ENCODE measurements at places on chromosomes 12 and 14. TPM values are rescaled to one million over a fixed set of nuclear protein-coding genes. Genes with fewer than 3 reads are reported as not detected.

GRCh38 chr14:99654235-99654985, 9.5 kb downstream of the HHIPL1 start:
- DNase-seq = peak; percentile 17

- DNase-seq = no peak
Measured at GRCh38 chr14:78308079-78308478, 137.9 kb downstream of the NRXN3 start.

DNA sequence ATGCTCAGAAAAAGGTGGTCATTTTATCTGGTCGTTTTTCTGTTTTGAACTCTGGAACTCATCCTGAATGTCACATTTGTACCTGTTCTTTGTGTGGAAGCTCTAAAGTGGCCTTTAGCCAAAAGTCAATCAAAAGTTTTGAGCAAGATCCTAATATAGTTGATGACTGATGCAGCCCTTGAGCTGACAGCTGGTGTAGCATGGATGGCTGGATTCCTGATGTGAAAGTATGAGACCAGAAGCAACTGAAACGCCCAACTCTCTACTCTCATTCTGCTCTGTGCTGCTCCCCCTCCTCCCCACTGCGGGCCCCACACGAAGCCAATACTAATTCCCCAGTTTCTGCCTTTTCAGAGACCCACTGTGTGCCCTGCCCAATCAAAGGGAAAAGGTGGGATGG, 10.3 kb upstream of the MYH7 start:
- no peak for DNase-seq

DNA sequence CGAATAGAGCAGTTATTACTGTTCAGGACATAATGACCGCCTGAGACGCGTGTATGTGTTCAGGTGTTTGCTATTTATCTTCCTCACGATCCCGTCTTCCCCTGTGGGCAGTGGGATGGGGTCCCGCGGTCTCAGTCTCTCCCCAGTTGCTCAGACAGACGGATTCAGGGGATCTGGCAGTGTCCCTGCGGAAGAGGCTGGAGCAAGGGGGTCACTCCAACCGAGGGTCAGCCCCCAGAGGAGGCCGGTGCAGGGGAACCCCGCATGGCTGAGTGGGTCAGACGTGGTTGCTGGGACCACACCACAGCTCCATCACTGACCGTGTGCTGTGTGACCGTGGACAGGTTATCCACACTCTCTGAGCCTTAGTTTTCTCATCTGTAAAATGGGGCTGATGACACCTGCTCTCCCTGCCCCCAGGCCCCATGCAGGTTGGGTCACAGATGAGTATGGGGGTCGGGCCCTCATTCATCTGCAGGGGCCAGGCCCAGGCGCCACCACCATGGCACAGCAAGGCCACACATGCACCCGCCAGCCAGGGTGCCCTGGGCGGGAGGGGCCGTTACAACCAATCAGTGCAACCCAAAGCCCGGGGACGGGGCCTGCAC, 5.2 kb downstream of the MMP17 start:
- DNase-seq = no peak

DNA sequence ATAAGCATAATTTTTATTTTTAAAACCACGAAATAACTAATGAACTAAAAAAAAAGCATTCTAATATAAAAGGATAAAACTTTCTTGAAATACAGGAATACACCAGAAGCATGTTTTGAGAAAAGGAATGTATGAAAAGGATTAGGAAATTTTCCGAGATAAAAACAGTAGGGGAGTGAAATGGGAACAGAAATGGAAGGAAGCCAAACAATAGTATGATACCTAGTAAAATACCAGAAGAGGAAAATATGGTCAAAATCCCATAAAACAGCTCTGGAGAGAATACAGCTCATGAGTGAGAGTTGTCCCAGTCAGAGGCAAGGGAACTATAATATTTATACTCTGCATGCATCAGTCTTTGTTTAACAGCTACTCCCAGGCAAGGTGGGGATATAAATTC, 1016.2 kb downstream of the SLC6A15 start:
- peak; percentile 4 for DNase-seq

- no peak for DNase-seq
Measured at GRCh38 chr12:81332054-81332453, 254.2 kb downstream of the ACSS3 start.

DNA sequence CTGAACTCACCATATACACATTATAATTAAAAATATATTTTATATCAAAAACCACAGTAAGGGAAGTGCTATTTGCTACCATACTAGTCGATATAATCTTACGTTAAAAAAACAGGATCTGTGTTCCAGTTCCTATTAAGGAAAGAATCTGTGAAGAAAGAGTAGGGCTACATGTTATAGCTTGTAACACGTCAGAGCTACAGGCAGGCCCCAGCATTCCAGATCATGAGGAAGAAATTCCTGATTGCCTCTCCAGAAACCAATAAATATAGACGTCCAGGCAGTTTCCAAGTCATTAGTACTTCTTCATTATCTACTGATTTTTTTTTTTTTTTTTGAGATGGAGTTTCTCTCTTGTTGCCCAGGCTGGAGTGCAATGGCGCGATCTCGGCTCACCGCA, 20.6 kb downstream of the SGPP1 start:
- no peak for DNase-seq

DNA sequence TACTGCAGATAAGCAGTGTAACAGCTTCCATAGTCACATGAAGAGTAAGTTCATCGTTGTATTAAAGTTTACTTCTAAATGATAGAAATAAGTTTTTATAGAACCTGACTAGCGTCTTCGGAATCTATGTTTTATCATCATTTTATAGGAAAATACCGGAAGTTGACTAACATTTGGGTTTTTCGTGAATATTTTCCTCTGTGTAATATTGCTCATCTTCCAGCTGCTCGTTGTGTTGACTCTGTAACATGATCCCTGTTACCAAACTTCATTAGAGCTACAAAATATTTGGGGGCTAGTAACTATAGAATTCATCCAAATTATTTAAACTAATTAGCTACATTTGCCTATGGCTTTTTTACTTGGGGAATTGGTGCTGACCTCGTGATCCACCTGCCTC, 37.2 kb downstream of the DDX51 start:
- DNase-seq = peak; percentile 28

DNA sequence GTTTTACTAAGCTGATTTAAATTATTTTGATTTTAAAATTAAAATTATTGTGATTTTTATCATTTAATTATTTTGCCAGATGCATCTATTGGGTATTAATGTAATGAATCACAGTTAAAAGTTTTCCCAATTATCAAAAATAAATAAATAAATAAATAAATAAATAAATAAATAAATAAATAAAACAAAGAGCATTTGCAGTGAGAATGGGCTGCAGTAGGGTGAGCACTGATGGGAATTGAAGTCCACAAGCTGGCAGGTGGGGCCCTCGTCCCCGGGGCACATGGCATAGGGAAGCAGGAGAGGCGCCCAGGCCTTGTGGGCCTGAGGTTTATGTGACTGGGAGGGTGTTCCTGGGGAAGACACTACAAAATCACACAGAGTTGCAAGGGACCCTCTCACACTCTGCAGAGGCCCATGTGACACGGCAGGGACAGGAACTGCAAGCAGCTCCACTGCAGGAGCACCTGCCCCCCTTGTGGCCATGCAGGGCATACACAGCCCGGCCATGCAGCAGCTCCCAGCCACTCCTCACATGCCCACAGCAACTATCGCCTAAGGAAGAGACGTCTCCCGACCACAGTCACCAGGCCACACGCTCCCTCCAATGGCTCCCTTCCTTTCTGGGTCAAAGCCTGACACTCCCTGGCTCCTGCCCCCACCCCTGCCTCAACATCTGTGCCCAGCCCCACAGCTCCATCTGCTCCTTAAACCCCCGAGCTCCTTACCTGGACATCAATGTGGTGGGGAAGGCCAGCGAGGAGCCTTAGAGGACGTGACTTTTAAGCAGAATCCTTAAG, 256.3 kb upstream of the SFSWAP start:
- DNase-seq = no peak

GRCh38 chr12:56206452-56207166, 15.1 kb downstream of the RNF41 start:
- DNase-seq = no peak

DNA sequence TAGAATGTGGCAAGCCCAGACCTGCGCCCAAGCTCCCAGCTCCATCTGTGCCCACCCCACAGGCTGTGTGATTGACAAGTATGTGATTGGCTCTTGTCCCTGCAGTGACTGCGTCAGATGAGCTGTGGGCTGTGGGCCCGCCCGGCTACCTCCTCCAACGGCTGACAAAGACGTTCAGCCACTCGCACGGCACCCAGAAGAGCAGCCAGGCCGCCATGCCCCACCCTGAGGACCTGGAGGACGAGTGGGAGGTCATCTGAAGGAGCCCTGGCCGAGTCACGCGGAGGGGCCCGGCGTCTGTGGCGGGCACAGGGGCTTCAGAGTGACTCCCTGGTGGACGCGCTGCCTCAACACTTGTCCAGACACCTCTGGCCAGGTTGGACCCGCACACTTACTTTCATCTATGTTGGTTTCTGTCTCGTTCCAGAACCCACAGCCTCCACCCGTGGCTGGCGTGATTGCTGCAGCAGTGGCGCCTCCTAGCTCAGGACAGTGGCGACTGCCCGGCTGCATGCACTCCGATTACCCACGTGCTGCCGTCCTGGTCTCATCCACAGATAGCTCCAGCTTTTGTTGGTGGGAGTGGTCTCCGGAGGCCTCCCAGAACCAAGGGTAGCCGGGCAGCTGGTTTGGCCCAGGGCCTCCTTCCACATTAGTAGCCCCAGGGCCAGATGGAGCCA, 11.4 kb downstream of the ANKRD9 start:
- no peak for DNase-seq

DNA sequence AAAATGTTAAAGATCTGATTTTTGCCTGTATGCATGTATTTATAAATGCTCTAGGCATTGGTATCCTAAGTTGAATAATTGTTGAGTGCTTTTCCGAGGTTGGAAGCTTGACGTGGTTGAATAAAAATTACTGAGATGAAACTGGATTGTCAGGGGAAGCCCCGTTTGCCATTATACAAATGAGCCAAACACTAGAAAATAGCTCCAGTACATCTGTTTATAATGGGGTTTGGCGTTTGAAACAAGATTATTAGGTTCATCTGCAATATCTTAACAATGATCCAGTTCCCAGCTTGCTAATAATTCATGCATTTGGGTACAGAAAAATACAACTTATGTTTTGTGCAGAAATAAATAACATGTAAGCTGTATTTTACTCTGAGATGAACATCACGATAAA, 789.6 kb downstream of the GALC start:
- DNase-seq = no peak

DNA sequence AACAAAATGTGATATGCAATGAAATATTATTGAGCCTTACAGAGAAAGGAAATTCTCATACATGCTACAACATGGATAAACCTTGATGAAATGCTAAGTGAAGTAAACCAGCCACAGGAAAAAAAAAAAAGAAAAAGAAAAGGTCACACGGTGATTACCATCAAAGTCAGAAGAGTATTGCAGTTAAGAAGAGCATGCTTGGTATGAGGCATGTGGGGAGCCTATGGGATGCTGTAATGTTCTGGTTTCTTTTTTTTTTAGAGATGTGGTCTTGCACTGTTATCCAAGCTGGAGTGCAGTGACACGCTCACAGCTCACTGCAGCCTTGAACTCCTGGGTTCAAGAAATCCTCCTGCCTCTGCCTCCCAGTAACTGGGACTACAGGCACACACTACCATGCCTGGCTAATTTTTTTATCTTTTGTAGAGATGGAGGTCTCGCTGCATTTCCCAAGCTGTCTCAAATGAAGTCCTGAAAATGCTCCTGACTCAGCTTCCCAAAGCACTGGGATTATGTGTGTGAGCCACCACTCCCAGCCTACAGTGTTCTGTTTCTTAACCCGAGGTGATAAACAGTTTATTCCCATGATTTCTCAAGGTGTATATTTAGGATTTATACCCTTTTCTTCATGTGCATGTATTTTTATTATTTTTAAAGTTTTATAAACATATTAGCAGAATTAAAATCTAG, 96.2 kb downstream of the SEC23A start:
- DNase-seq = no peak

Gene RNASE3
- polyA plus RNA-seq = not detected

Gene CAPZA3
- polyA plus RNA-seq = not detected

Gene LUM
- 677 TPM for polyA plus RNA-seq

Data from BJ (cell line).